Heart left ventricle (tissue), 16 donors: ENCODE measurements at places on chromosomes 4 and X. TPM values are rescaled to one million over a fixed set of nuclear protein-coding genes. Genes with fewer than 3 reads are reported as not detected.
A peak's percentile ranks its signal among the peaks of the same experiment; 100 is the strongest.

- DNase-seq, result no peak
Measured at GRCh38 chr4:181582595-181582994, 660.6 kb upstream of the TENM3 start.

- DNase-seq, result peak; percentile 93
Measured at GRCh38 chrX:147911192-147912022, at the start of gene FMR1. FMR1 (plus strand) TSS chrX:147911919; CDS start chrX:147912180, 261 bp downstream.

GRCh38 chrX:86830685-86831084 is 682.4 kb downstream of the DACH2 start:
- DNase-seq, result no peak

Gene FAM236C
- not detected for polyA plus RNA-seq
